ENCODE measurements at places on chromosomes 5 and 9. TPM values are rescaled to one million over a fixed set of nuclear protein-coding genes. Genes with fewer than 3 reads are reported as not detected.

DNA sequence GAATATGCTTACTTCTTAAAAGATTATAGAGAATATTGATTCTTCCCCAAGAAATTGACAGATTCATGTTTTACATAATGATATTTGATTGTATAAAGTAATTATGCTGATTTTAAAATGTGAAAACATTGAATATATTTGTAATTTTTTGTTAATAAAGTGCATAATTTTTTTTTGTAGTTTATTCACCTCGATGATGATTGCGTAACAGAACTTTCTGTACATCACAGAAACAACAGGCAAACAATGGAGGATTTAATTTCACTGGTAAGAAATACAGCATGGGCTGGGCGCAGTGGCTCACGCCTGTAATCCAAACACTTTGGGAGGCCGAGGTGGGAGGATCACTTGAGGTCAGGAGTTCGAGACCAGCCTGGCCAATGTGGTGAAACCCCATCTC, 70.1 kb downstream of the MELK start:
- no peak for DNase-seq

- no peak for DNase-seq
These were observed 47.1 kb downstream of the IZUMO3 start for GRCh38 chr9:24498632-24499031.

- DNase-seq: no peak
These were observed 89.1 kb downstream of the STK10 start for GRCh38 chr5:172098883-172099282.

Gene C8G
- total RNA-seq: not detected

GRCh38 chr9:93085676-93086075, 10.3 kb upstream of the CARD19 start:
- no peak for DNase-seq

DNA sequence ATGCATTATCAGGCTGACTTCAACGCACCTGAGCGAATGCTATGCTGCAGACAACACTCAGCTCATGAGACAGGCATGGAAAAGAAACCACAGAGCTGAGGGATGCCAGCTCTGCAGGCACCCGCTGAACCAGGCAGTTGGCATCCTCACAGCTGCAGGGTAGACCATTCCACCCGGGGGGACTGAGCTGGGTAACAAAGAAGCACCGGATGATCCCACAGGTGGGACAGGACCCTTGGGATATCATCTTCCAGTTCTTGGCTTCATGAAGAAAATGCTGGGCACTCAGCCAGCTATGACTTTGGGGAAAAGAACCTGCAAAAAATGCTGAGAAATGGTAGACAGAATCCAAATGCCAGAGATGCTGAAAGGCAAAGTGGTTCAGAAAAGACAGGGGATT, 9.6 kb downstream of the EPB41L4B start:
- peak; percentile 27 for DNase-seq

DNA sequence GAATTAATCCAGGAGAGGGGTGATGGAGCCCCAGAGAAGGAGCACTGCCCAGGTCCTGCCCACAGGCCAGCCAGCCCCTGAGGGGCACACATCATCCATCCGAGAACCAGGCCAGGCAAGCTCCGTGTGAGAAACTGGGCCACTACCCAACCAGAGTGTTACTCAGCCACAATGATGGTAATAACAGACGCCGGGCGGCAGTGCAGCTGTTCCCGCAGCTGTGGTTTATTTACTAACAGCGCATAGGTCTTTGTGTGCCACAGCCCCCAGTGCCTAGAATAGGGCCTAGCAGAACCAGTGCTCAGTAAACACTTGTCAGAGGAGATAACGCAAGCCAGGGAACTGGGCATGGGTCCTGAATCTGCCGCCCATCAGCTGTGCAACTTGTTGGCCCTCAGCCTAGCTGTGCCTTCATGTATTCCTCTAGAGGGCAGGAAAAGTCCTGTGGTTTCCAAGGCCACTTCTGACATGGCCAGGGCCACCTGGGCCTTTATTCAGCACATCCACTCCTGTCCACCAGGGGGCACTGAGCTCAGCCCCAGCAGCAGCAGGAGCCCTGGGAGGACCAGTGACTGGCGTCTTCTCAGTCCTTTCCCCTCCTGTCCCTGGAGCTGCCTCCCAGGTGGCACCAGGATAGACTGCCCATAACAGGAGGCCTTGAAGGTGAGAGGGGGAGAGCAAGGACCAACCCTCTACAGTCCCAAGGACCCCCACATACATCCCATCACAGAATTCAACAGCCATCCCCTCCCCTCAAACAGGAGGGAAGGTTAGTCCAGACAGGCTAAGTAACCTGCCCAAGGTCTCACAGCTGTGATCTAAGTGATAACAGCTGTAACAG, 2.1 kb downstream of the MXD3 start:
- peak; percentile 65 for DNase-seq

GRCh38 chr5:167245868-167246267, 1045.6 kb upstream of the WWC1 start:
- DNase-seq: no peak

Gene FAM78A
- total RNA-seq: under 0.01 TPM

- DNase-seq: no peak
These were observed 71.3 kb upstream of the FTMT start for GRCh38 chr5:121780406-121780805.

DNA sequence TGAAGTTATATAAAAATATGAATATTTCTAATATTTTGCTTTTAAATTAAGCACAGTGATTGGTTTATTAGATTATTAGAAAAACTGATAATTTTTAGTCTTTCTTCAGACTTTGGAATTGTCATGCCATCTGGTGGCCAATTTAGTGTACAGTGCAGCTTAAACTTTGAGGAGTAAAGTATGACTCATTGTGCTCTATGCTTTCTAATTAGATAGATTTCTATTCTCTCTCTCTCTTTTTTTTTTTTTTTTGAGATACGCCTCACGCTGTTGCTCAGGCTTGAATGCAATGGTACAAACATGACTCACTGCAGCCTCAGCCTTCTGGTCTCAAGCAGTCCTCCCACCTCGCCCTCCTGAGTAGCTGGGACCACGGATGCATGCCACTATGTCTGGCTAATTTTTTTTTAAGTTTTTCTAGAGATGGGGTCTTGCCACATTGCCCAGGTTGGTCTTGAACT, 42.1 kb upstream of the GPR21 start:
- DNase-seq: peak; percentile 94

DNA sequence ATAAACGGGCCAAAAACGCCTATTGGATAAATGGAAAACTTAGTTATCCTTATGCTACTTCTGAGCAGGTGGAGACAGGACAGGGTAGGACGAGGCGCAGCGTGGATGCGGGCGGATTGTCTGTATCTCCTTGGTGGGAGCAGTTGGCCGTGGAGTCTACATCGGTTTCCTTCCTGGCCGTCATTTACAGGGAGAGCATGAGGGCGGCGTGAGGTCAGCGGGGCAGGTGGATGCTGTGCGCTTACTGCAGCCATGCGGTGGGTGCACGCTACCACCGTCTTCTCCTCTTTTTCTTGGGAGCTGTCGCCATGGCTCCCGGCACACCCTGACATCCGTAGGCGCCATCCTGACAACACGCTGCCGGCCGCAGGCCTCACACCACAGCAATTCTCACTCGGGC, 121.3 kb downstream of the ADAMTS2 start:
- no peak for DNase-seq

GRCh38 chr9:89435071-89435823, 62.7 kb downstream of the SEMA4D start:
- DNase-seq: no peak

DNA sequence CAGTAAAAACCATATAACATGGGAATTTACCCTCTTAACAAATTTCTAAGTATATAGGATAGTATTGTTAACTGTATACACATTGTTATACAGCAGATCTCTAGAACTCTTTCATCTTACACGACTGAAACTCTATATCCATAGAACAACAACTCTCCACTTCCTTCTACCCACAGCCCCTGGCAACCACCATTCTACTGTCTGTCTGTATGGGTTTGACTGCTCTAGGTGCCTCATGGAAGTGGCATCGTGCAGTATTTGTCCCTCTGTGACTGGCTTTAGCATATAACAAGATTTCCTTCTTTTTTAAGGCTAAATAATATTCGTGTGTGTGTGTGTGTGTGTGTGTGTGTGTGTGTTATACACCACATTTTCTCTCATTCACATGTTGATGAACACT, 100.7 kb downstream of the ZNF462 start:
- no peak for DNase-seq

Data from IMR-90 (cell line).